ENCODE measurements at places on chromosomes 7 and 10. TPM values are rescaled to one million over a fixed set of nuclear protein-coding genes. Genes with fewer than 3 reads are reported as not detected.

- DNase-seq = no peak
Measured at GRCh38 chr10:35685402-35685801, 43.3 kb upstream of the FZD8 start.

GRCh38 chr10:22849077-22849805, 78.6 kb upstream of the ARMC3 start:
- peak; percentile 52 for DNase-seq

DNA sequence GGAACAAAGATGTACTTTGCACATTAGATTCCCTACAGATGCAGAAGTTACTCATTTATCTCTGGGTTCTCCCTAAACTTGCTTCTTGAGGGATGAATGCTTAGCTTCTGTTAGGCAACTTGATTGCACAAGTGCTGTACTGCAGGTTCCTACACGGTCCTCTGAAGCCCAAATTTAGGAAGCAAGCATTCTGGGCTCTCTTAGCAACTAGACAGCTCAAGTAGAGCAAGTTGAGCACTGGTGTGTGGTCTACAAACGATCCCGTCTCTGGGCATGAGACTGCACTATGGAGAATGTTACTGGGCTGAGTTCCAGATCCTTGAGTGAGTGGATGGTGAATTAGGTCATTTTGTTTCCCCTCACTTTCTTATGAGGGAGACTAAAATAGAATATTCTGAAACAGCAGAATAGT, 14.3 kb downstream of the SEMA3D start:
- no peak for DNase-seq

DNA sequence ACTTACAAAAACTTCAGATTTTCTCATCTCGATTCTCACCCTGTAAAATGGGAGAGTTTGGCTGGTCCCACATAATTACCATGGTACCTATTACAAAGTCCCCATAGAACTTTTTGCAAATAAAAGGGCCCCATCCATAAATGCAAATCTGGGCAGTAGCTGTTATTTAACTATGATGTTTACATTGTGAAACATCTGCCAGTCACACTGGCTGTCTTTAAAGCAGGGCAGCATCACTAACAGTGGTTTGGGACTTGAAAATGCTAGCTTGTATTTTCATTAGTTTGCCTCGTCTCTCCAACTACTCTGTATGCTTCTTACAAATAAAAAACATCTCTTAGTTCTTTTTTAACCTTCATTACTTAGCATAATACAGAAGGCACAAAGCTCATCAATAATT, 240.7 kb downstream of the FZD1 start:
- DNase-seq = no peak

DNA sequence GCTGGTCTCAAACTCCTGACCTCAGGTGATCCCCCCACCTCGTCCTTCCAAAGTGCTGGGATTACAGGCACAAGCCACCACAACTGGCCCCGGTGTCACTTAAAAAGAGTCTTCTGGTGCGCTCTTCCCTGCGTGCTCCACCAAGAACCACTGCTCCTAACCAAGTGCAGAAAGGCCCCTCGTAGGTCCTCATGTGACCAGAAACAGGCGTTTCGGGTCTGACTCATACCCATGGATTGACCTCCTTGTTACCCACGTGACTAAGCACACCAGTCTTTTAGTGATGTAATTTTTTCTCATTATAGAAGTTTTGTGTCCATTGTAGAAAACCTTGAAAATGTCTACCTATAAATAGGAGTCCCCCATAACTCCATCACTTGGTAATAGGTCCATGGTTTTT, 13.9 kb downstream of the FKBP6 start:
- peak; percentile 10 for DNase-seq

GRCh38 chr7:29598613-29599012, 35.0 kb downstream of the PRR15 start:
- peak; percentile 78 for DNase-seq

DNA sequence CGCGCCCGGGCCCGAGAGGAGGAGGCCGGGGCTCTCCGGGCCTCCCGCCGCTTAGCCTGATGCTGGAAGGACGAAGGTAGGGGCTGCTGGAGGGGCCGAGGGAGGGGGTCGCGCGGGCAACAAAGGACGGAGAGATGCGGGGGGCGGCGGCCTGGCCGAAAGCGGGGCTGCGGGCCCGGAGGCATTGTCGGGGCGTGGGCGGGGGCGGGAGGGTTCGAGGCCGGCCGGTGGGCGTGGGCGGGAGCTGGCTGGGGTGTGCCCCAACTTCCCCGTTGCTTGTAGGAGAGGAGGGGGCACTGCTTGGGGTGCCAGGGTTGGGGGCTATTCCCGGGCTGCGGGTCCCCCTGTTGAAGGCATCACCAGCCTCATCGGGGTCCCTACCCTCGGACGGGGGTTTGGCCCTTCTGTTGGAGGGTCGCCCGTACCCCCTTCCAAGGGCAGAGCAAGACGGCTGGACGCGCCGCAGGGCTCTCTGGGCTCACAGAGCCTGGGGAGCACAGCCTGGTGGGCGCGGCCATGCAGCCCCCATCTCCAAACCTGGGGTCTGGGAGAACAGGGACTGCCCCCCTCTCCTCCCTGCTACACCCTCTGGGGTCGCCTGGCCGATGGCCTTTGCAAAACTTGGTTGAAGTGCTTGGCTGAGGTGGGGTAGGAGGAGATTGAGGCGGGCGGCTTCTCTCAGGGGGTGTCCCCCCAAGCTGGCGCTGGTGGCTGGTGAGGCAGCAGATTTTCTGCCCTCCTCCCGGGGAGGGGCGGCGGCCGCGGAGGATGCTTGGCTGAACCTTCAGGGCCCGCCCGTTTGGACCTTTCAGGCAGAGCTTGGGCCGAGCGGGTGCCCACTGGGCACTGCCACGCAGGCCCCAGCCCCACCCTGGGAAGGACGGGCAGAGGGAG, 699 bp downstream of the CLIP2 start:
- DNase-seq = no peak

DNA sequence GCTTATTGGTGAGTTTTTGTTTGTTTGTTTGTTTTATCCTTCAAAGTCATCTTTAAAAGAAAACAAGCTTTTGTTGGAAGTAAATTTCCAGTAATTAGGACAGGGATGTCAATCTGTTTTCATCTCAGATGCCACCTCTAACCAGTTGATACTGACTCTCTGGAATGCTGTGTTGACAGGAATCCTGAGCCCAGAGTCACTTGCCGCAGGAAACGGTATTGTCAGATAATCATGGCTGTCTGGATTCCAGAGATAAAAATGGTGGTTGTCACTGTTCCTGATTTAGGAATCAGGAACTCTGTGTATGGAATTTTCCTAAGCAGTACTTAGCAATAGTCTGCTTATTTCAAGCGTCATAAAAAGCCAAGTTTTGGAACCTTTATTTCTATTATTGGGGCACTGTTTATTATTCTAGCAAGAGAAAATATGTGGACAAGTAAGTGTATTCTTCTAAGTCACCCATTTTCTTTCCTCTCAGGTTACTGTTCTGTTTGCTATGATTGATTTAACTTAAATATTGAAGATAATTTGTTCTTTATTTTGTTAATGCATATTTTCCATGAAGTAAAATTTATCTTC, 39.2 kb downstream of the CDC123 start:
- DNase-seq = no peak

DNA sequence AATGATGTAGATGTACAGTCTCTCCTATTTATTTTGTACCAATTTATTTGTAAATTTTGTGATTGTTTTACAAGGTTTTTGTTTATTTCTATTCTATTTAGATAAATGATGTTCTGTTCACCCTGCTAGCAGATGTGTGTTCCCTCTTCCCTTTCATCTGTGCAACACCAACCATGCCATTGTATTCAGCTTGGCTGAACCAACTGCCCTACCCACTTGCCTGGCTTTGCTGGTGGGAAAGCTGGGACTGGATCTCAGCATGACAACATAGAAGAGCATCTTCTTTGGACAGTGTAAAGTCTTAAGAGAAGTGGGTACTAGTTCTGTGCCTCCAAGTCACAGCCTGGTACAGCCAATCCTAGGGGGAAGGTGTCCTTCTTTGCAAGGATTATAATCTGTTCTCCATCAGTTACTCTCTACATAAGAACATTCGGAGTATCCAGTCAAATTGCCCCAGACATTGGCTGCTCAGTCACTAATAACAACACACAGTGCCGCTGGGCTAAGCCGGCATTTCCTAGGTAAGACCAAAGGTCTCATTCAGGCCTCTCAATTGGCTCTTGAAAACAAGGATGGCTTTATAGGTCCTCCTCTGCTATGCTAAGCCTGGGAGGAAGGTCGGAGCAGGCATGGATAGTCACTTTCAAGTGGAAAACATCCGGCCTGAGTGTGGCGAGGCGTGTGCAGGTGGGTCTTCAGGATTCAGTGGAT, 109.7 kb downstream of the NT5C2 start:
- DNase-seq = no peak

- DNase-seq = no peak
Measured at GRCh38 chr10:131843881-131844284, 56.9 kb upstream of the PPP2R2D start.

- peak; percentile 25 for DNase-seq
Measured at GRCh38 chr10:72567889-72568640, 57.8 kb downstream of the MICU1 start.

- no peak for DNase-seq
Measured at GRCh38 chr10:30842185-30842584, 189.5 kb downstream of the ZNF438 start.

Gene VSTM4
- total RNA-seq = not detected

Gene GPNMB
- 6.1 TPM for total RNA-seq

Gene ARL5B
- 15.3 TPM for total RNA-seq

Gene EPHA1
- total RNA-seq = 21.6 TPM

Gene CCNJ
- total RNA-seq = 5.9 TPM

All from Calu3 (cell line).